ENCODE measurements at places on chromosomes 4 and X. TPM values are rescaled to one million over a fixed set of nuclear protein-coding genes. Genes with fewer than 3 reads are reported as not detected.

PABPC1L2B gene
- total RNA-seq: not detected

CCKAR gene
- total RNA-seq: not detected

SPANXN4 gene
- total RNA-seq: not detected

TBX22 gene
- total RNA-seq: not detected

AKAP14 gene
- total RNA-seq: not detected

BRS3 gene
- not detected for total RNA-seq

FAT4 gene
- total RNA-seq: 18.4 TPM

CENPU gene
- total RNA-seq: 8.3 TPM

NALF2 gene
- total RNA-seq: not detected

TRO gene
- 13.8 TPM for total RNA-seq

ADH7 gene
- total RNA-seq: not detected

GABRB1 gene
- not detected for total RNA-seq

CXXC4 gene
- total RNA-seq: not detected

STEEP1 gene
- 23.9 TPM for total RNA-seq

CXCL11 gene
- total RNA-seq: not detected
